Osteoblast (primary cell): ENCODE measurements at places on chromosomes 3 and 15.

DNA sequence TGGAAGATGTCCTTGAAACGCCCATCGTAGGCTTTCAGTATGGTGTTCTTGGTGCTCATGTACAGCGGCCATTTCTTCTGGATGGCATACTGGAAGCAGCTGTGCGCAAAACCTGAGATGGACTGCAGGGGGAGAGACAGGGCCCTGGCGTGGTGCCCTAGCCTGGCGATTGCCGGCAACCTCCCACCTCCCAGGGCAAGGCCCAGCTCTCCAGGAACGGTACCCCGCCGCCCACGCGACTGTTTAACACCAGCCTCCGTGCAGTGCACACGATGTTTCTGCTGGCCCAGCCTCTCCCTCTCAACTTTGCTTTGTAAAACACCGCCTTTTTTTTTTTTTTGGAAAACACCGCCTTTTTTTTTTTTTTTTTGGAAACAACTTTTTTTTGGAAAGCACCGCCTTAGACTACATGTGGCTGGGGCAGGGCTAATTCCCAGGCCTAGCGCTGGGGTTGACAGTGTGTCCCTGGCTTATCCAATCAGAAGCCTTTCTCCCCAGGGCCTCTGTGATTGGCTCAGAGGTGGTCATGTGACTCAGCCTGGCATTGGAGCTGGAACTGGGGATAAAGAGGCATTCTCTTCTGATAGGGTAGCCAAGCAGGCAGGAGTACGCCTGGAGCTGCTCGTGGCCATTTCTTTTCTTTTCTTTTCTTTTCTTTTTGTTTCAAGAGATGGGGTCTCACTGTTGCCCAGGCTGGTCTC is 14.7 kb downstream of the IDH2 start:
- peak; percentile 86 for DNase-seq

DNA sequence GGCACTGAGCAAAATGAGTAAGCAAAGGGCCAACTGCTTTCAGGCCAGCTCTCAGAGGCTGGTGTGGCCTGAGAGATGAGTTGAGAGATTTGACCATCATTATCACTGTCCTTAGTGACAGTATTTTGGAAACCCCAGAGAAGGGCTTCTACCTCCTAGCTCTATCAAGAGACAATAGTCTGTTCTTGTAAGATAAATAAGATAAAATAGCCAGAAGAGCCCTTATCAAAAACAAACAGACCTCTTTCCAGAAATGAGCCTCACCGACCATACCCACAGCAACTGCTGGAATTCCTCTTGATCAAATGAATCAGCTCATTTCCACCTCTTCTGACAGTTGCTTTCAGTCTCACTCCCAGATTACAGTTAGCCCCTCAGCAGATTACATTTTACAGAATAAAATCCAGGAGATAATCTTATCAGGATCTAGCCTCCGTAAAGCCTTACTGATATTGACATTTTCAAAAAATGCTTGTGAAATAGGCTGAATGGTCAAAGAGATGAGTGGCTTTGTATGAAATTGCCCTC is 4.5 kb downstream of the HDC start:
- no peak for DNase-seq

DNA sequence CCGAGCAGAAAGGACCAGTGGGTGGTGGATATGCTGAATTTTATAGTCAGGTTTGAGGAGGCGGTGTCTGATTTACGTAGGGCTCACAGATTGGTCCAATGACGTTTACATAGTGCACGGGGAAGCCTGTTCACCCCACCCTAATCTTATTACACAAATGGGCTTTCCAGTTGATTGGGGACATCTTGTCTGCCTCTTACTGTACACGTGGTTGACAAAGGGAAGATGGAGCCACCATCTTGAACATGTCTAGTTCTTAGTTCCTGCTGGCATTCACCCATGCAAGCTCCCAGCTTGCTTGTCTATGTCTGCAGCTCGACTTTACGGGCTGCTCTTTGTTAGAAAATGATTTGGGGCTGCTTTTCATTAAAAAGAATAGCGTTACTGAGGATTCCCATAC is 332.0 kb upstream of the SLCO3A1 start:
- DNase-seq, result no peak

- no peak for DNase-seq
Observed at GRCh38 chr3:126858401-126858800, 124.5 kb upstream of the PLXNA1 start.

DNA sequence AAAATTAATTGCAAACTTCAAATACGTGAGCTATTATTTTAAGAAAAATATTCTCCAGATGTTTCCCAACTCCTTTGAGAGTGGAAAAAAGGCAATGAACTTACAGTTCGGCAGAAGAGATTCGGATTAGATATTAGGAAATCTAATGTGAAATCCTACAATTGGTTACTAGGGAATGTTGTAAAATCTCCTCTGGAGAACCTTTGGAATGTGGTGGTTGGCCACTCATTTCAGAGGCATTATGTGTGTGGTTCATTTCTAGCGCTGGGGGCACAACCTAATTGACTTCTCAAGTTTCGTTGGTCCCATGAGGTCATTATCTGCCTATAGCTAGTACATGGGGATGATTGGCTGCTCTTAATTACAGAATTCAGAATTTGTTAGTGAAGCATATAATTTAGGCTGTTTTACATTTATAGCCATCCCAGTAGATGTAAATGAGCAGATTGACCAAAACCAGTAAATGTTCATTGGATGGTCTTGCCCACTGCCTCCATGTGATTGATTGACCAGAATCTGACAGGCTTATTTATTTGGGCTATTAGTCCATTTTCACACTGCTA is 34.6 kb upstream of the CMSS1 start:
- DNase-seq, result peak; percentile 84

DNA sequence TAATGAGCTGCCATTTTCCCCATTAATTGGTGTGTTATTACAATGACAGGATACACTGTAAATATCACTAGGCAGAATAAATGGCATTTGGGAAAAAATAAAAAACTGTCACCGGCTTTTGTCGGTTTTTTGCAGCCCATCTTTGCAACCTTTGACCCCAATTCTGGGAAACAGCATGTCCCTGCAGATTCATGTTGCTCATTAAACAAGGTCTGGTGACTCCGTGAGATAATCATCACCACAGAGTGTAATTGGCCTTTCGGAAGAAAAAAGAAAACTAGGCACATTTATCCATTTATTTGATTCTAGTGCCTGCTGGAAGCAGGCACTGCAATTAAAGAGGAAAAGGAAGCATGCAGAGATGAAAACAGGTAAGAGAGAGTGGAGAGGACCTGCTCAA is 64.5 kb downstream of the TRAT1 start:
- no peak for DNase-seq

GRCh38 chr3:39262846-39263245 is 17.0 kb downstream of the CX3CR1 start:
- no peak for DNase-seq

- DNase-seq, result no peak
Observed at GRCh38 chr15:69668963-69669362, 216.3 kb downstream of the RPLP1 start.
